ENCODE measurements at places on chromosomes 16 and 17.

GRCh38 chr16:22239131-22239805, 33.2 kb downstream of the EEF2K start:
- no peak for DNase-seq

GRCh38 chr16:89370081-89370511, 120.3 kb downstream of the ANKRD11 start:
- DNase-seq = no peak

GRCh38 chr17:36501963-36502362, 15.5 kb downstream of the ZNHIT3 start:
- no peak for DNase-seq

GRCh38 chr17:9672691-9673090, 27.4 kb downstream of the USP43 start:
- DNase-seq = no peak

- DNase-seq = no peak
These were observed 6.6 kb upstream of the TSPOAP1 start for GRCh38 chr17:58335061-58335731.

DNA sequence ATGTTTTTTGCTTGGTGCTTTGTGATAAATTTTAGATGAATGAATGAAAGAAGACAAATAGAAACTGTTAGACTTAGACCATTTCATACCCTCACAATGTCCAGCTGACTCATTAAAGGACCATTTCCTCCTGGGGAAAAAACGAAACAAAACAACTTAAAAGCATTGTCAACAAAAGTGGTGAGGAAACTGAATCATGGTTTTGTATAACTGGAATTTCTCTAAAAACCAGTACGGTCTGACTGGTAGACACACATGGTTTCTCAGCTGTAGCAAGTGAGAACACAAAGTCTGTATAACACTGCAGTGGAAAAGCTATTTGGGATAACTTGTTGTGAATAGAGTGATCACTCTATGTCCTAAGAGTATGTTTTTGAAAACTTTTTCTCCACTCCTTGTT, 5.3 kb upstream of the DDX52 start:
- DNase-seq = no peak

DNA sequence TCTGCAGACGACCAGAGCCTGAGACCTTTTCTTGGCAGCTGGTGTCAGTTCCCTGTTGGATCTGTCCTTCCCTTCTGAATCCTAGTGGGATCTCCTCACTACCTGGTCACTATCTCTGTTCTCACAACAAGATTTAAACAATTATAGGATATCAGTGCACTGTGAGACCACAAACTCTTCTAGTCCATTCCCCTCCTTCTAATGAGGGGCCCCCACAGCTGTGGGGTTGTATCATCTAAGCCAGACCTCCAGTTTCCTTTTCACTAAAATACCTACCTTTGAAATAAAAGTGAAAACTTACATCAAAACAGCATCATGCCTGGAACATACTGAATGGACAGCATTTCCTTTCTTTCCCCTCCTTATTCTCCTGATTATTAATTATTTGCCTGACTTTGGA, 233.2 kb downstream of the PRKCA start:
- DNase-seq = no peak

DNA sequence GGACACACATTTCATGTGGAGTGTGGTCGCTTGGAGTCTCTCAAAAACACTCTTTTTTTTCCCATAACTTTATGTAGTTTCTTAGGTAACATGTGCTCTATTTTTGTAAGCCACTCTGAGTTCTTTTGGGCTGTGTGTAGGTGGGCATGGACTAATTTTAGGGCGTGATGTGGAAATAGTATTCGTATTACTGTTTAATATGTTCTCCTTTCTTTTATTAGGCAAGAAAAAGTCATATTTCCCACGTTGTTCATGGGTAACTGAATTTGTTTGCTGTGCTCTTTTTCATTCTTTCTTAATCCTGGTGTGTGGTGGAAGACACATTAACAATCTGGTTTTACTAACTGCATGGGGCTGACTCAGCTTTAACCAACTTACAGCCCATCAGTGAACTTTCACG, 27.4 kb downstream of the NDEL1 start:
- DNase-seq = no peak

- DNase-seq = no peak
These were observed 333 bp downstream of the MAFG start for GRCh38 chr17:81927152-81927652.

GRCh38 chr17:40329839-40330794, 21.1 kb downstream of the RARA start:
- peak; percentile 49 for DNase-seq

- DNase-seq = no peak
These were observed 95.5 kb downstream of the CHD9NB start for GRCh38 chr16:52957199-52957598.

DNA sequence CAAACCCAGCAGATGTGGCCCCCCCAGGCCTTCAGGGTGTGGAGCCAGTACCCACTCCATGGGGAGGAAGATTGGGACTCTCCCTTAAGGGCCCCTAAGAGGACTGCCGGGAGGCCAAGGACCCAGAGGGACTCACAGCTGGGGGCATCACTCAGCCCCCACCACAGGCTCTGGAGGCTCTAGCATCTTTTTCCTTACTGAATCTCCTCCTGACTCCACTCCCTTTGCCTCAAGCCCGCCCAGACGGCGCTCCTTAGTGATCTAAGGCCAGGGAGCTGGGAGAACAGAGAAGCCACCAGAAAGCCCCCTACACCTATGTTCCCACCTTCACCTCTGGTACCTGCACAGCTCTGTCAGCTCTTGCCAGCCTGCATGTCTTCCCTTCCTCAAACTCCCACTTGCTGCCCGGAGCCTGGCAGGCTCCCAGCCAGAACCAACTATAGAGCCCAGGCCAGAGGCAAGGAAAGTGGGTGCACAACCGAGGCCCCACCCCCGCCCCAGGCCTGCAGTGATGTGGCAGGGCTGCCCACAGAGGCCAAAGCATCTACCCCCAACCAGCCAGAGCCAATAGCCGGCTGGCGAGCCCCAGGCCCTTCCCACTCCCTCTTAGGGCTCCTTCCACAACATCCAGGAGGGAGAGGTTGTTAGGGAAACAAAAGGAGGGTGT, 22.3 kb upstream of the MPO start:
- no peak for DNase-seq

DNA sequence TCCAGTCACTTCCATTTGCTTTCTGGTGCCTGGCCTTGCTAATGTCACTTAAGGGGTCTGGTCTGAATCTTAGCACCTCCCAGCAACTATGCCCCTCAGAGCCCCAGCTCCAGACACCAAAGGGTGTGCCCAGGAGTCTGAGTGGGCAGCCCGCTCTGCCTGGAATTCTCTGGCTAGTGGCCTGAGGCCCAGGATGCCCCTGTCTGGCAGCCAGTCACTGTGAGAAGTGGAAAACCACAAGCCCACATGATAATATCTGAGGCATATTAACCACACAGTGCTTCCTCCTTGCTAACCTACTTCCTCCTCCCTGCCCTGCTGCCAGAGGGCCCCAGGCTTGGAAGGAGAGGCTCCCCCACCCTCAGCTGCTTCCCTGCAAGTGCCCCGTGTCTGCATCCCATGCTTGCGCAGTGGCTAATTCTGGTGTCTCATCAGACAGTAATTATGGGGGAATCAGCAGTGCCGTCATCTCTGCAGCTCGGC, 14.0 kb downstream of the SRCIN1 start:
- no peak for DNase-seq

GRCh38 chr16:5031601-5032000, 2.1 kb downstream of the NAGPA start:
- DNase-seq = no peak

GRCh38 chr17:49915670-49916069, 53.3 kb upstream of the DLX4 start:
- no peak for DNase-seq

- DNase-seq = no peak
These were observed 118.9 kb upstream of the PIRT start for GRCh38 chr17:10956821-10957220.

- DNase-seq = no peak
These were observed 105.3 kb upstream of the FAM20A start for GRCh38 chr17:68706356-68706920.

DNA sequence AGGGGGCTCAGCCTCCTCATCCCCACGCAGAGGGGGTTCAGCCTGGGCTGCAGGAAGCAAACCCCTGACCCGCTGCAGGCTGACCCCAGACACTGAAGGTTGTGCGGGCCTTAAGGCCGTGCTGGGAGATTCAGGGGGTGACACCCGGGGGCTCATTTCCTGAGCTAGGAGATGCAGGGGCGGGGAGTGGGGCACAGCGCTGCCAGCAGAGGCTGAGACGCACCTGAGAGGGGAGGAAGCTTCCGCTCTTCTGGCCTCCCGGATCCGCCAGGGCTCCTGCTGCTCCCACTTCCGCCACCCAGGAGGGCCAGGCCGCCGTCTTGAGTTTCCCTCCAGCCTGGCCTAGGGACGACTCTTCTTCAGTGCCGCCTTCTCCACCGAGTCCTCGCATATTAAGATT, 173.2 kb upstream of the FOXF1 start:
- no peak for DNase-seq

DNA sequence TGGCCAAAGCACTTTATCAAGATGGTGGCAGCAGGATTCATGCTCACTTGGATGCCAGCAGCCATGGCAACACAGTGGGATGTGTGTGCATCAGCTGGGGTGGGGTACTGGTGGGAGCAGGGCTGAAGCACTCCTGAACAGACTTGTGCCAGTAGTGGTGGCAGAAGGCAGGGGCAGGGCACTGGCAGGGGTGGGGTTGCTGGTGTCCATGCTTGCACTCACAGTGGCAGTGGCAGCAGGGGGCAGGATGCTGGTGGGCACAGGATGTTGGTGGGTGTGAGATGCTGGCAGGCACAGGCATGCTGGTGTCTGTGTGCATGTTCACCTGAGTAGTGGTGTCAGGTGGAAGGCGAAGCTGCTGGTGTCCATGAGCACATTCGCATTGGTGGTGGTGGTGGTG, 161.0 kb upstream of the PMFBP1 start:
- DNase-seq = no peak

- no peak for DNase-seq
These were observed 33.7 kb downstream of the TOM1L2 start for GRCh38 chr17:17938388-17939107.

DNA sequence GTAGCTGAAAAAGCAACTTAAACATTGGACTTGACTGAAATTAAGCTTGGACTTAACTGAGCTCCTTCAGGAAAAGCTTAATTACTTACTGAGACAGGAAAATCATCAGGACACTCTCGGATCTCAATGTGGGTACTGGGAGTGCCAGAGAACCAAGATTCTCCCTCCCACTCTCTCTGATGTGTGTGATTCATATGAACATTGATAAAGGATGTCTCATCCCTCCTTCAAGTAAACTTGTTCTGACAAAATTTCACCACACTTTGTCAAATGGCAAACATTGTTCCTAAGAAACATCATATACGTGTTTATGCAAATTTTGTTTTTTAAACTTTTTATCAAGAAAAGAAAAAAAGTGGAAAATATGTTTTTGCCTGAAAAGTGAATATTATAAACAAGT, 4.1 kb upstream of the SLFN5 start:
- no peak for DNase-seq
